ENCODE measurements at places on chromosomes 3 and 15.

DNA sequence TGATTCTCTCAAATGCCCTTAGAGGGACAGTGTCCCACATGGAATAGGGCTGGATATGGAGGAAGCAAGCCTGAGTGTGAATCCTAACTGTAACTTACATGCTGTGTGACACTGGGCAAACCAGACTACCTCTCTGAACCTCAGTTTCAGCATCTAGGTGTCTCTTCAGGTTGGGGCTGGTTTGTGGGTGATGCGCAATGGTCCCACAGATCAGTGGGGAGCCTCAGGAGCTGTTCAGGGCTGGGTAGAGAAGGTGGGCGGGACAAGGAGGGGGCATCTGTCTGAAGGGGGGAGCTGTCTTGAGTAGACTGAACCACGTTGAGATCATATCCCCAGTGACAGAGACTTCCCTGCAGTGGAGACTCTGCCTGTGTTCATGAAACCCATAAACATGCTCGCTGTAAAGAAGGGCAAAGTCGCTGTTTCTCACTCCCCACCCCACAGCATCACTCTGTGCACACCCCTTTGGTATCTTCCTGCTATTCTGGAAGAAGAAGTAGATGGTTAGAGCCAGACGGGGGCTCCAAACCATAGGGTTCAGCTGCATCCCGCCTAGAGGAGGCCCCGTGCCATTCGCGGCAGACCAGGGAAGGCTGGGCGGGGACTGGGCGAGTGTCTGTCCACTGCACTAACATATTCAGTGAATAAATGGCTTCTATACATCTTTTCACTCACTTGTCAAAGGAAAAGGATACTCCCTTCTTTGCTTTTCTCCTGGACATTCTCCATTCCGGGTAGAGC lies 28.4 kb downstream of the SRPRB start:
- no peak for DNase-seq

- DNase-seq, result no peak
Measured at GRCh38 chr3:126208606-126209256, 28.3 kb upstream of the ALDH1L1 start.

DNA sequence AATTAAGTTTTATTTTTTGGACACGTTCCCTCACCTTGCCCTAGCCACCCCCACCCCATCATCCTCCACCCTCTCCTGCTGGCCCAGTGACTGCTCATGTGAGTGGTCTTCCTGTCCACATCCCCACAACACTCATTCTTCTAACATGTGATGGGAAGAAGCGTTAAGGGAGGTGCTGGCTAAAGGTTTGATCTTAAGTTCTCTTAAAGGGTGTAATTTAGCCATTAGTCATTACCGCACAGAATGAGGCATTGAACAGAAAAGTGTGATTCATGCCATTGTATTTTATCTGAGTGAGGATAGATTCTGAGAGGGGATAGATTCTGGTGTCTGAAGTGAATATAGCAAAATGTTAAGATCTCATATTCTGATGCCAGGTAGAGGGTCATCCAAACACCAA lies 272.9 kb upstream of the TPM1 start:
- no peak for DNase-seq

DNA sequence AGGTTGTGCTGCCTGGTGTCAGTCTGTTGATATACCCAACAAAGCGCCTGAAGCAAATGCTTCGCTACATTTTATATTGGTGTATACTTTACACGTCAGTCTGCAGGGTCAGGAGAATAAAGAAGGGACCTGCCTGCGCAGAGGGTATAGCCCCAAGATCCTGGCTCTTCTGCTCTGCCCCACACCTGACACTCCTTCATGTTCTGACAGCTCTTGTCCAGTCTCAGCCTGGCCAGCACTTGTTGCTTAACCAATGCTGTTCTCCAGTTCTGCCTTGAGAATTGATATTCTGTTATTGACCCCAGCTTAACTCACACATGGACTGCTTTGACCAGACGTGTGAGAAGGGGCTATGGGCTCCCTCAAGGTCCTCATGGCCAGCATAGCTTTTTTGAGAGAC lies 35.8 kb upstream of the BSN start:
- DNase-seq, result no peak

GRCh38 chr15:50764461-50765194 lies 878 bp downstream of the SPPL2A start:
- no peak for DNase-seq

DNA sequence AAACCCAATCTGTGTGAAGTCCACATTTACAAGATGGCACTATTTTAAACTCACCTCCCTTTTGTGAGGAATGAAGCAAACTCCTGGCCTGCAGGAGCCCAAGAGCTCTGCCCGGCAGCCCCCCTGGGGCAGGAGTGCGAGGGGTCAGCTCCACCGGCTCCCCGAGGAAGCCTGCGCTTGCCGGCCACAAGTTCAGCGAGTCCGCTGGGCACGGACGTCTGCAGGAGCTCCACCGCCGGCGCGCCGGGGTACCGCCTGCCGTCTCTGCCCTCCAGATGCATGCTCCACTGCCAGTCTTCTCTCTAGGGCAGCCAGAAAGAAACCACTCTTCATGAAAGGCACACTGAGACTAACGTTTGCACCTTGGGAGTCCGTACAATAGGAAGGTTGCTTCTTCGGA lies 17.5 kb downstream of the OCA2 start:
- DNase-seq, result no peak

DNA sequence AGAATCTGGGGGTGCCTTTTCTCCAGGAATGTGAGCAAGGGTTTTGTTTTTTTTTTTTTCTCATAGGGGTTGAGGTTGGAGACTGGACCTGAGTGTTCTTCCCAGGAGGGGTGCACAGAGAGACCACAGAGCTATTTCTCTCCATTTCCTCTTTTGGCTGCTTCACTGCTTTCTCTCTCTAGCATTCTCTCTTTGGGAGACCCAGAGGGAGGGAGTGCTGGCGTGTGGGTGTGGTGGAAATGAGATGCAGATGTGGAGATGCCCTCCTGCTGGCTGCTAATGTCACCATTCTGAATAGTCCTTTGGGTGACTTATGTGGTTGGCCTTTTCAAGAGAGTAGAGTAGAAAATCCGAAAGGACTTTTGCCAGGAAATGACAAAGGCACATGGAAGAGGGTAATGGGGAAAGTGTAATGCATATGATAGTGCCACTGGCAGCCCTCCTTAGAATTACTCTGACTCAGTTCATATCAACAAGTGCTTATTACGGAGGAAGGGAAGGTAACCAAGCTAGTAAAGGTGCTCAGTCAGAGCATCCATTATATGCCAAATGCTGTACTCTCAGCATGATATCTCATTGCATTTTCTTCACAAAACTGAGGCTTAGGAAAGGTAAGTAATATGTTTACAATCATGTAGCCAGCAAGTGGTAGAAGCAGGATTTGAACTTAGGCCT lies 1.9 kb downstream of the SYN2 start:
- DNase-seq, result no peak

DNA sequence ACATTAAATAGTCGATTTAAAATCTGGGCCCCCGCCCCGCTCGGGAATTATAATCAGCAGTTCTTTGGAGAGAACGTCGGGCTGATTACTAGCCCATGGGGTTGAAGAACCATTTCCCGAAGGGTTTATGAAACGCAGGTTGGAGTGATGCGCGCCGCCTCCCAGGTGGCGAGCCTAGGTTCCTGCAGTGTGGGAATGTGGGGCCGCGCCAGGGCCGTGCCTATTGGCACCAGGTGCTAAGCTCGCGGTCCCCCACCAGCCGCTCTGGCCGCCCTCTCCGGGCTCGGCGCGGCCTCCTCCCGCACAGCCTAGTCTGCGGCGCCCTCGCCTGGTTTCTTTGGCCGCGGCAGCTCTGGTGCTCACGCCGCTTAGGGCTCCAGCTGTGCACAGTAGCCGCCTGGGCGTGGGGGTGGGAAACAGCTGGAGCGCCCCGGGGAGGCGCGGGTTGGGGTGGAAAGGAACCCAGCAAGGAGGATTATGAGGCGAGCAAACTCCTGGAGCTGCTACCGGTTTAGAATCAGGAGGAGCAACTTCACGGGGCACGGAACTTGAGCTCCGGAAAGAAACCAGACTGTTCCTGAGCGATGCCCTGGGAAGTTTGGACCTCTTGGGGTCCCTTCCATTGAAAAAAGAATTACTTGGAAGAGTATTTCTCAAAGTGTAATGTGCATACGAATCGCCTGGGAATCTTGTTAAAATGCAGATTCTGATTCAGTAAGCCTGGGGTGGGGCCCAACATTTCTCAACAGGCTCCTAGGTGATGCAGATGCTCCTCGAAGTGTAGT lies 5.6 kb upstream of the MECOM start:
- DNase-seq, result no peak

DNA sequence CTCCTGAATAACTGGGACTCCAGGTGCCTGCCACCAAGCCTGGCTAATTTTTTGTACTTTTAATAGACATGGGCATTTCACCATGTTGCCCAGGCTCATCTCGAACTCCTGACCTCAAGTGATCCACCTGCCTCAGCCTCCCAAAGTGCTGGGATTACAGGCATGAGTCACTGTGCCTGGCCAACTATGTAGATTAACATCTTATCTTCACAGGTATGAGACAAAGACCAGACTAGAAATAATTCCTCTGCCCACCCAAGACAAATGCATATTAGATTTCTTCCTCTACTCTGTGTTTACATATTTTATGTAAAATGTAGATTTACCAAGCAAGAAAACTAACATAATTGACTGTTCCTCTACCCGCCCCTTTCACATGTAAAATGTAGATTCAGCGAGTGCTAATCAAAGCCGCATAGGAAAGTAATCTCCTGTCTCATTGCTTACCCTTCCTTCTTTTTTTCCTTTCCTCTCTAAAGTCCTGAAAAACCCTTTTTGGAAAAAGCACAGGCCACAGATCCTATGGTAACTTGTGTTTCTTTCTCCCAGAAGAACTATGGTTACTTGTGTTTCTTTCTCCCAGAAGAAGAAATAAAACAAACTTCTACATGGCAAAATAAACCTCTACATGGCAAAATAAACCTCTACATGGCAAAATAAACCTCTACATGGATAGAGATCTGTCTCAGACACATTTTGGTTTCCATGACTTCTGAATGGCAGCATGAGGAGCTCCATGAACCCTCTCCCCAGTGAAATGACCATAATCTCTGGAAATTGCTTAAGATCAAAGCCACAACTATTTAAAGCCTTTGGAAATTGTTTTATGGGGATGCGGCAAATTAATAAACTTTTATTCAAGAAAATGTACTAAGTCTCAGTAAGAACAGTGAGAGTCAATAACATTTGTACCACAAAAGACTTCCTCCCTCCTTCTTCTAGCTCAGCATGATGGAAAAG lies 9.1 kb upstream of the ABHD2 start:
- no peak for DNase-seq

DNA sequence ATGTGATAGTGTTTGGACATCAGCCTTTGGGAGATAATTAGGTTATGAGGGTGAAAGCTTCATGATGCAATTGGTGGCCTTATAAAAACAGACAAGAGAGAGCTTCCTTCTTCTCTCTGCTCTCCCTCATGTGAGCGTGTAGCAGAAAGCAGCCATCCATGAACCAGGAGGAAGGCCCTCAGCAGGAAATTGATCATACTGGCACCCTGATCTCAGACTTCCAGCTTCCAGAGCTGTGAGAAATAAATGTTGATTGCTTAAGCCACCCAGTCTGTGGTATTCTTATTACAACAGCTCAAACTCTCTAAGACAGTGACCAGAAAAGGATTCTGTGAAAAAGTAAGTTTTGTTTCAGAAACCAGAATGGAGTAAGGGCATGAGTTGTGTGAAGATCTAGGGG lies 13.3 kb downstream of the STAC start:
- DNase-seq, result no peak

- no peak for DNase-seq
Measured at GRCh38 chr15:35320911-35321310, 225.1 kb downstream of the DPH6 start.

DNA sequence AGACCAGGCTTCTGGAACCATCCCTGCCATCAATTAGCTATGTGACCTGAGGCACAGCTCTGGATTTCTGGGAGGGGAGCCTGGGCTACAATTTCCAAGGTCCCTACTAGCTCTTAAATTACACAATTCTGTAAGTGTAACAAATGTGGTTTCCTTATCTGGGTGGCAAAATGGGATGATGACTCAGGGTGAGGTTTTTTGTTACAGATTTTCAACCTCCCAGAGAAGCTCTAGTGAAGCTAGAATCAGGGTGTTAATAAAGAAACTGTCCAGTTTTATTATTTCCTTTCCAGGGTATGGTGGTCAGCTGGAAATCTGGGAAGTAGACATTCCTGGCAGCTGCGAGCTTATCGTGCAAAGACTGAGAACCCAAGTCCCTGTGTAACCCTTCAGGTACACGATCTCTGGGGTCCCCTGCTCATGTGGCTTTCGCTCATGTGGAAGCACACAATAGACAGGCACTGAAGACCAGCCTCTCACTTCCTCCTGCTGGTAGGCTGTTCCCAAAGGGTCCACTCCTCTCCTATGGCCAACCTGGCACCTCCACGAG lies 7.3 kb downstream of the RAB27A start:
- no peak for DNase-seq

GRCh38 chr3:184160456-184160855 lies 5.3 kb downstream of the DVL3 start:
- no peak for DNase-seq

DNA sequence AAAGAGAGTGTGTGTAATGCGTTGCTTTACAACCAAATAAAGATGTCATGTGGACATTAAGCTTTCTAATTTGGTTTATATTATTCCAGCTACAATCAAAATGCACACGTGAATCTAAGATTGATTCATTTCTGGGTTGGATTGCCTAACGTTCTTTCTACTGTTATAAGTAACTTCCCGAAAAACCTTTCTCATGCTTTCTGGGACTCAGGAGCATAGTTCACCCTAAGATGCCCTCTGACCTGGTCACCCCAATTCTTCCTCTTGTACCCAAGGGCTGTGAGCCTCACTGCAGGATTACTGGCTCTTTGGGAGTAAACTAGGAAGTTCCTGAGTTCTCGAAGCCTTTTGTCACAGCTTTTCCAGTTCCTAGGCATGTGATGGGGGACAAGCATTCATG lies 12.7 kb upstream of the LMCD1 start:
- no peak for DNase-seq

- no peak for DNase-seq
Measured at GRCh38 chr3:47766186-47766585, 15.5 kb downstream of the SMARCC1 start.

DNA sequence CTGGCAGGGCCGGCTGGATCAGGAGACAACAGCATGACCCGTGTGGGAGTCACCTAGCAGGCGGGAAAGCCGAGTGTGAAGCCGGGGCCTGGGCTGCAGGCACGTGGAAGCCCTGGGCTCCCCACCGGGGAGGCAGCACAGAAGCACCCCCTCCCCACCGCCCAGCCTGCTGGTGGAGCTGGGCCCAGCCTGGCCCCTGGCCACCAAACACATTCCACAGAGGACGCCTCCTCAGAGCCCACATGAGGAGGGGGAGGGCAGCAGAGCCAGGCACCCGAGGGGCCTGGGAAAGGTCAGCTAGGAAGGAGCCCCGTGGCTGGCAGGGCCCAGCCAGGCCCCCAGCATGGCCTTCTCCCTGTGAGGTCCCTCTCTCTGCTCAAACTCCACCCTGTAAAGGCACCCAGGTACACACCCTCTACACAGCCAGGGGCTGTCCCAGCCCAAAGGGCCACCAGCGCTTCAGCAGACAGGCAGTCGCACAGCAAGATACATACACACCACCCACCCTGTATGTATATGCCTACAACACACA lies 4.5 kb downstream of the PLXNB1 start:
- DNase-seq, result no peak

GRCh38 chr3:12758025-12758781 lies 856 bp downstream of the TMEM40 start:
- DNase-seq, result no peak

Data from stimulated activated CD8-positive, alpha-beta memory T cell treated with anti-CD3 and anti-CD28 coated beads, Interleukin-2, amount 100 ng/mL, for 1 hour (primary cell).